ENCODE measurements at places on chromosomes 6 and 20.

- no peak for DNase-seq
These were observed 213.0 kb upstream of the SUPT3H start for GRCh38 chr6:45590696-45591184.

- no peak for DNase-seq
These were observed 58.6 kb upstream of the DACT2 start for GRCh38 chr6:168377856-168378832.

DNA sequence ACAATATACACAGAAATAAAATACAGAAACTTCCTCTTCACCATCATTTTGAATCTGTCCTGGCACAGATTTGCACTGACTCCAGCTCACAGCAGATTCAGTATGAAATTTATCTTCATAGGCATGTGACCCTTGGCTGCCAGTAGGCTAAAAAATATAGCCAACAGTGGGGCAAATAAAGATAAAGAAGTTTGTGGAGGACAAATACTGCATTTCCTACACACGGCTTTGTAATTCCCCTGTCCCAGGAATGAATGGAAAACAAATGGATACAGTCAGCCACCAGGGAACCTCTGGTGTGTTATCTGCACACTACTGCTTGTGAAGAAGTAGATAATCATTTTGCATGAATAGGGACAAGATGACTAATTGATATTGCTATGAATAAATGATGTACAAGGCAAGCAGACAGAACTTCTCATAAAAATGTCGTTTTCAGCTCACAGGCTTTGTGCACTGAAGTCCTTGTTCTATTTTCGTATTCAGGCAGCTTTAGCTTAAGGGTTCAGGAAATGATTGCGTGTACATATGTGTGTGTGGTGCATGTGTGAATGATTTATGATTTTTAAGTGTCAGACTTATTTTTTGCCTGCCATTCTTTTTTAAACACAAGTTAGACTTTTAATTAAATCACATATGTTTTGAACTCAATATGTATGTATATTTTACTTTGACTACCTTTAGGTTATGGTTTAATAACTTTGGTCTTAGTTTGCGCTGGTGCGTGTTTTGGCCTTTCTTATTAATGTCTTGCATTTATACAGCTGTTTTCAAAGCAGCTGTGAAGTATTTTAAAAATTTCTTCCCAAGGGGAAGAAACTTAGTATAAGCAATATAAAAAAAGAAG lies 543.8 kb upstream of the JAG1 start:
- DNase-seq, result no peak

- no peak for DNase-seq
These were observed 122.1 kb upstream of the SPACA1 start for GRCh38 chr6:87925373-87926060.

DNA sequence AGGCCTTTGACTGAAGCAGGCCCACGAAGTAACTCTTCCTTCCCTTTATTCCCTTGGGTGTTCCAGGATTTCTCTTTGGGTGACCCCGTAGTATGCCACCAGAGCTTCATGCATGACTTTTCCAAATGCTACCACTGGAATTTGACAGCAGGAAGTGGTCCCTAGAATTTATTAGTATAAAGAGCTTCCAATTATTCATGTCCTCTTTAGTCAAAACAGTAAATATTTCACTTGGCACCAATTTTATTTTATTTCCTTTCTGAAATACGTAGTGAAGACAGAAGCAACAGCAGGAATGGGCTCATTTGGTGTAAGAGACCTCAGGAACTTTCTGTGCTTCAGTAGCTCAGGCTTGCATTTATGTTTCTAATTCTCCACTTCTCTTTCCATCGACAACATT lies 151.3 kb downstream of the LCA5 start:
- no peak for DNase-seq

DNA sequence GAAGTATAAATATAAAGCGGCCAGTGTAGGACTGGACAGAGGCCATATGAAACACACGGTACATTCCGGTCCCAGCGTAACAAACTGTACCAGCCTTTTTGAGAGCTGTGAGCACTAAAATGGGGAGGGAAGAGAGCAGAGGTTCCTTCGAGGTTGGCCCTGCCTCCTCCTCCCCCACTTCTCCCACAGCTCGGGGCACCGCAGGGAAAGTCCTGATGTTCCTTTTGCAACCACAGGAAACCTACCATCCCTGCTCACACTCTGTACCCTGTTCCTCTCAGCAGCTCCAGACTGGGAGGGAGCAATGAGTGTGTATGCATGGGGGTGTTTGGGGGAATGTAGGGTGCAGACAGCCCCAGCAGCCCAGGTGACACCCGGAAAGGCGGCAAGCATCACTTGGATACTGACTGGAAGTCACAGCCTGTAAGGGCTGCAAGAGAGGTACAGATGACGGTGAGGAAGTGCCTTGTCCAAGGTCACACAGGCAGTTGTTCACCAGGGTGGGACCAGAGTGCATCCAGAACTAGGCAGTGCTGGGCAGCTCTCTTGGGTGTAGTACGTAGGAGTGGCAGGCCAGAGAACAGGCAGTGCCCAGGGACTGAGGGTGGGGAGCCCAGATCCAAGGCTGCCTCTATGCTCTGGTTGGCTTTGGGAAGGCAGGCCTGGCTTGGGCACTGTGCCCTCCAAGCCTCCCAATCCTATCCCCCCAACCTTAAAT lies 11.0 kb upstream of the ARMC12 start:
- DNase-seq, result no peak

GRCh38 chr20:6685181-6685582 lies 82.3 kb upstream of the BMP2 start:
- DNase-seq, result no peak

DNA sequence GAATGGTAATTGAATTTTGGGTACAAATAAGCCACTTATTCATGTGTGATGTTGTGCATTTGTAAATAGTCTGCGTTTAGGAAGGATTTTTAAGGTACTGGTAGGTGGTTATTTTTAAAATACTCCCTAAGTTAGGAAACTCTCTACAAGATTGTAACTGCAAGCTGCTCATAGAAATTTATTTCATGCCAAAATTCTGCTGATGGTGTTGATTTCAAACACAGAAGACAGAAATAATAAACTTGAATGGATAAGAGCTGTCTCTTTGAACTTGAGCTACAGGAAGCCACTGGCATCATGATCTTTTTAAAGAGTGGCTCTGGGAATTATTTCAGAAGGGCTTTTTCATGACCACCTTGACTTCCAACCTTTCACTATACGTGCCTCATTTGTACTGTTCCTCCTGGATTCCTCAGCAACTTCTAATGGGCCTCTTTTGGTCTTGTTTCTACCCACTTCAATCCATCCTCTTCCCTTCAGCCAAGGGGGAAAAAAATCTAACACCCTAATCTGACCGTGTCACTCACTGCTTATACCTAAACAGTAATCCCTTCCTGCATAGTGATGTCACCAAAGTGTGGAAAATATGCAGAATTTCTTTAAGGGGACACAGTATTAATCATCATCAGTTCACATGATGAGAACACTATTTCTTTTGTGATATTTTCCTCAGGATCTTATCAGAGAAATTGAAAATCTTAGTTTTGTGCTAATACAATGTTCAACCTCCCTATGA lies 113.6 kb downstream of the PFDN4 start:
- DNase-seq, result no peak

GRCh38 chr6:139474145-139475108 lies 100.0 kb upstream of the CITED2 start:
- DNase-seq, result no peak

DNA sequence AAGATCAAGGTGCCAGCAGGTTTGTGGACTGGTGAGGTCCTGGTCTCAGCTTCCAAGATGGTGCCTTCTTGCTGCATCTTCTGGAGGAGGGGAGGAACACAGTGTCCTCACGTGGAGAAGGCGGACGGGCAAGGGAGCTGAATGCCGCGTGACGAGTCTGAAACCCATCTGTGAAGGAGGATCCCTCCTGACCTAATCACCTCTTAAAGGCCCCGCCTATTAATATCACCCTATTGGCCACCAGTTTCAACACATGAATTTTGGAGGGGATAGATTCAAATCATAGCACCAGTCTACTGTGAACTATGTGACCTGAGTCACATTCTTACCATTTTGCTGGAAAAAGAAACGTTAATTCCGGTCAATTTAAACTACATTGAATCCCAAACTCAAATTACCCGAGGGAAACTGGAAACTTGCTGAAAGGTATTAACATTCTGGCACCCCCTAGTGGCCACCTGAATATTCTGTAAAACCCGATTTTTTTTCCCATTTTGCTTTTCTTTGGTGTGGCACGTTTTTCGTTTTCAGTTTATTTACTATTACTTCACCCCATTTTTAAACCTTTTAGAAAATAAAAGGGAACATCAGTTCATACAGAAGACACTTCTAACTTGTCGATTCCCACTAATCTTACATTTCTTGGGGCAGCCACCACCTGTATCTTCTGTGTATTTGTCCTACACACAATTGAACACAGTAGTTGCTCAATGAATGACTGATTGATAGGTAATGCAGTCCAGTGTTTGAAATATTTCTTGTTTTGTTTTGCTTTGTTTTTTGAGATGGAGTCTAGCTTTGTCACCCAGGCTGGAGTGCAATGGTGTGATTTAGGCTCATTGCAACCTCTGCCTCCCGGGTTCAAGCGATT lies 17.9 kb upstream of the CCDC170 start:
- DNase-seq, result no peak

- DNase-seq, result no peak
These were observed 65.5 kb upstream of the GCM1 start for GRCh38 chr6:53214172-53214571.

DNA sequence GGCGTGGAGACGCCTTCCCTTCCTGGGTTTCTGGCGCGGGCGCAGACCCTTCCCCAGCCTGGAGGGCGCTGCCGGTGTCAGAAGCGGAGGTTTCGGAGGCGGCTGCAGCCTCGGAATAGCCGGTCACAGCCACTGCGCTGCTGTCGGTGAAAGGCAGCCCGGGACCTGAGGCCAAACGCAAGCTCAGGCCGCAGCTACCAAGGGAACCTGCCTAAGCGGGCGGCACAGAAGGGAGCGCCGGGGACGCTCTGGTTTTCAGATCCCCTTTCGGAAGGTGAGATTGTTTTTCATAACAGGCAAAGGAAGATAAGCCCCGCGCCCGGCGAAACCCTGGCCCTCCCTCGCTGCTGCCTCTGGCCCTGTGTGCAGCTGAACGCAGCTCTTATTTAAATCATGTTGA lies 116.5 kb downstream of the FAM120B start:
- no peak for DNase-seq

GRCh38 chr6:84224251-84224650 lies 3.2 kb downstream of the CEP162 start:
- DNase-seq, result no peak

DNA sequence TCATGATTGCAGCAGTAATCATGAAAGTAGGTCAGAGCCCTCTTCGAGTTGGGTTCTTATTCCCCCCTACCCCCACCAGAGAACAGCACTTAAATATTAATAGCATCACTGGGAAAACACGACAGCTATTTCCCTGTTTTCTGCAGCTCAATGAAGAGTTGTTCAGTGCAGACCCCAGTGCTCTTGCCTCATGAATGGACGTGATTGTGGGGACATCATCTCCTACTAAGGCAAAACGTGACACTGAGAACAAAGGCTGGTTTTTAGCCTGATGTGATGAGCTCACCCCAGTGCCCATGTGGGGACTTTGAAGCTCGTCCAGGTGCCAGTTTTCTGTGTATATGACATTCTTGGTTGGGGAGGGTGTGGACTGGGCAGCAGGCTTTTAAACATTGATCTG lies 105.9 kb downstream of the SLC35F1 start:
- no peak for DNase-seq

- DNase-seq, result no peak
These were observed 31.1 kb downstream of the VTA1 start for GRCh38 chr6:142178129-142178528.

- no peak for DNase-seq
These were observed 140.5 kb upstream of the EEF1E1 start for GRCh38 chr6:8242885-8243284.

- DNase-seq, result peak; percentile 31
These were observed 700 bp downstream of the GFOD1 start for GRCh38 chr6:13486679-13487121.

GRCh38 chr6:168725802-168726201 lies 284.8 kb downstream of the SMOC2 start:
- no peak for DNase-seq

- DNase-seq, result no peak
These were observed 27.9 kb upstream of the EZR start for GRCh38 chr6:158847012-158847529.

DNA sequence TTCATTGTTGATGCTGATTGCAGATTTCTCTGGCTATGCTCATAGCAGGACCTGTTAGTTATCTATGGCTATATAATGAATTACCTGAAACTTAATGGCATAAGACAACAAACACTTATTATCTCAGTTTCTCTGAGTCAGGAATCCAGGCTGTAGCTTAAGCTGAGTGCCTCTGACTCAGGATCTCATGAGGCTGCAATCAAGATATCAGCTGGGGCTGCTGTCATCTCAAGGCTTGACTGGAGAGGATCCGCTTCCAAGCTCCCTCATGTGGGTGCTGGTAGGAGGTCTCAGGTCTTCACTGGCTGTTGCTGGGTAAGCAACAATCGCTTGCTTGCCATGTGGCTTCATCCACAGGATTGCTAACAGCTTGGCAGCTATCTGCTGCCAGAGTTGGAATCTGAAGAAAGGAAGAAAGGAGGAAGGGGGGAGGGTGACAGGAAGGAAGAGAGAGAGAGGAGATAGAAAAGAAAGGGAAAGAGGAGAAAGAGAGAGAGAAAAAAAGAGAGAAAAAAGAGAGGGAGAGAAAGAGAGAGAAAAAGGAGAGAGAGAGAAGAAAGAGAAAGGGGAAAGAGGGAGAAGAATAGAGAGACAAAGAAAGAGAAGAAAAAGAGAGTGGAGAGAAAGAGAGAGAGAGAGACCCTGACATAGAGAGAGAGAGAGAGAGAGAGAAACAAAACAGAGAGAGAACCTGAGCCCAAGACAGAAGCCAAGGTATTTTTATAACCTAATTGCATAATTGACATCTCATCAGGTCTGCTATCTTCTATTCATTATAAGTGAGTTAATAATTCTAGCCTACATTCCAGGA lies 579.0 kb upstream of the BTBD3 start:
- no peak for DNase-seq

DNA sequence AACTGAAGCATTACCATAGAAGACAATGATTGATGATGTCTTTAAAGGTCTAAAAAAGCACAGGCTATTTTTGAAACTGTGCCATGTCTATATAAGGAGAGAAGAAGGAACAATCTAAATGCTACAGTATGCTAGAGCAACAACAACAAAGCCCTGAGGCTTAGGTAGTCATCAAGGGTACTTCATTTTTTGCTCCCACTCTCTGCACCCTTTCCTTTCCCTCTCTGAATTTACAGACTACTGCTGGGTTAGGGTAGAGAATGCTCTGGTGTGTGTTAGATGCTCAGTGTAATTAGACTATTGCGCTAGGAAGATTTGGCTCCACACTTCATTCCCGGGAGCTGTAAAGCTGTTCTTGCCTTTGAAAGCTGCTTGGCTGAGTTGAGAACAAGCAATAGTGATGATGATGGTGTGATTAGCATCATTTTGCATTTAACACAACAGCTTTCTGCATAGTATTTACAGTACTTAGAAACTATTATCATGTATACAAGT lies 1262.5 kb upstream of the CITED2 start:
- DNase-seq, result no peak

Data from T follicular helper cell (primary cell).